ENCODE measurements at places on chromosomes 3 and 15. TPM values are rescaled to one million over a fixed set of nuclear protein-coding genes. Genes with fewer than 3 reads are reported as not detected.

DNA sequence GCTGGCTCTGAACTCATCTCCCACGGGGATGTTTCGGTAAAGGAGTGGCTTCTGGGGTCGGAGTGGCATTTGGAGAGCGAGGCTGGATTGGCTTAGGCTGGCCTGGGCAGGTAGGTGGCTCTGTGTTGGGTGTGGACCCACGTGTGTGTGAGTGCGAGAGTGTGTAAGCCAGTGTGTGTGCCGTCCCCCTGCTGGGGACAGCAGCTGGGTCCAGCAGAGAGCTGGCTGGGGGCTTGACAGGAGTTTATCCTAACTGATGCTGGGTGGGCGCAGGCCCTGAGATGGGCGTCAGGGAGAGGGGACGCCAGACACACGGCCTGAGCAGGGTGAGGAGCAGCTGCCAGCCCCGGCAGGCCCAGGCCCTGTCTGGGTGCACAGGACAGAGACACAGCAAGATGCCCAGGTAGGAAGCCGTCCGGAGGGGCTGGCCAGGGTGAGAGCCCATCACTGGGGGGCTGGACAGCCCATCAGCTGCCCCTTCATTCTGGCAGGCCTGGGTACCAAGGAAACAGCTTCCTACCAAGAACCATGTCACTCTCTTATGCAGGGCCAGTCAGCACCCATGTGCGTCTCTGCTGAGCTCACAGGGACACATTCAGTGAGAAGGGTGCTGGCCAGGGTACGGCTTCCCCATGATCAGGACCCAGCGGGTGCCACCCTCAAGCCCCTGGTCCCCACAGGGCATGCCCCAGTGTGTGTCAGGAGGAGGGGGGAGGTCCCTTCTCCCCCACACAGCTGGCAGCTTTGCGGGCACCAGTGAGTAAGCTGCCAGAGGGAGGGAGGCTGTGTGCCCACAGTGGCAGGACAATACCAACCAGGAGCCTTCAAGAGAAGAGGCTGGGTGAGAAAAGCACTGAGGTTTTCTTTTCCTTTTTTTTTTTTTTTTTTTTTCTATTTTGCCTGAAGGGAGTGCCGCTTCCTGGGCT, 1.1 kb downstream of the PAK6 start:
- DNase-seq, result no peak

DNA sequence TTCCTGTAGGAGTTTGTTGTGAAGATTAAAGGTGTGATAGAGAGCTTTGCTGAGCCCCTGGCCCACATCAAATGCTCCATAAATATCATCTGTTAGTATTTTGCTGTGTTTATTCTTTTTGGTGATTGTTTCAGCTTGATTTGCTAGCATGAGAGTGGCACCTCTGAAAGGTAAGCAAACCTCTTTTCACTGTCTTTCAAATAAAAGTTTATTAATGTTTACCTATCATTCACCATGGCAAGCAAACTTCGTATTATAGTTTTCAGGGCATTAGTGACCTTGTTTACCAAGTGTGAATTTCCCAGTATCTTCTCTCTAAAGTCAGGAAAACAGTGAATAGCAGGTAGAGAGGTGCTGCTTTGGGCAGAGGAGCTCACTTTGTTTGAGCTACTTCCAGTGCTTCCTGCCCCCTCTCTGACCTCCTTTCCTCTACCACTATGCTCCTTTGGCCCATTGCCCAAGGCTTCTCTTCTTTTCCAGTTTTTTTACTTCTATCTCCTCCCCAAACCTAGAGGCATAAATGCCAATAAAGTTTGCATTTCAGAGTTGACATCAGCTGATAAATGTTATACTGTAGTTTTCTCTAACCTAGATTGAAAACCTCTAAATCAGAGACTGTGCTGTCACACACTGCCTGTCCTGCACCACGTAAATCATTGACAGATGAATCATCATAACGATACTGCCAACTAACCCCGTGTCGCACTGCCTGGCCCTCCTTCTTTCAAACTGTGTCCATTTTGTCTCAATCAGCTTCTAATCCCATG, 569.0 kb downstream of the TUSC7 start:
- DNase-seq, result no peak

DNA sequence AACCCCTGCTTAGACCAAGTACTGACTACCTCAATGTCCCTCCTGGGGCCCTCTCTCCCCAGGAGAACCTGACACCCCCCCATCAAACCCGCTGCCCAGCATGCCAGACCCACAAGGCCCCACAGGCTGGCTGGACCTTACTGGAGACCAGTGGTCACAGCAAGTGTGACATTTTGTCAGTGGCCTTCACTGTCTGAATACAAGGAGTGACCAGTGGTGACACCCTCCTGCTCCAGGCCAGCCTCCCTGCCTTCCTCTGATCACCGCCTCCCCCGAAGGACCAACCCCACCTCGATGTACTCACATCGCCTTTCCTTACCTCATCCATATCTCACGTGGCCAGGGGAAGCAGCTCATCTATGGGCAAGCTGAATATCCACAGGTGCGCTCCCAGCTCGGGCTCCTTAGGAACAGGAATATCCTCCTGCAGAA, 62.1 kb upstream of the HERC1 start:
- DNase-seq, result no peak

Gene CCDC13
- total RNA-seq, result 2.5 TPM

Gene NR1I2
- 0.73 TPM for total RNA-seq
